NCI-H226 (cell line): ENCODE measurements at places on chromosomes 5 and 9.
A peak's percentile ranks its signal among the peaks of the same experiment; 100 is the strongest.

DNA sequence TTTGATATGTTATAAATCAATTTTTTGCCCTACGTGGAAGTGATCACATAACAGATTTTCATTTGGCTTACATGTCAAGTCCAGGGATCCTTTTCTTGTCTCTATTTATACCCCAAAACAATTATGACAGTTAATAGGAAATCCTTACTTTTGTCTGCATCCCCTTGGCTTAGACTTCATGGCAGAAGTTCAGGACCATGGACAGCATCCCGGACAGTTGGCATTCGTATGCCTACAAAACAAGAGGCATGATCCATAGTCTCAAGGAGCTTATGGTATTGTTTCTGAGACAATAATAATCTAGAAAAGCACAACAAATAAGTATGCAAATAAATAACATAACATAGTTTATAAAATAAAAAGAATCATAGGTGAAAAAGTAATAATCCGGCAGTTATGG lies 214.3 kb upstream of the GRIA1 start:
- no peak for DNase-seq

- DNase-seq, result no peak
Observed at GRCh38 chr5:3680821-3681220, 85.2 kb downstream of the IRX1 start.

DNA sequence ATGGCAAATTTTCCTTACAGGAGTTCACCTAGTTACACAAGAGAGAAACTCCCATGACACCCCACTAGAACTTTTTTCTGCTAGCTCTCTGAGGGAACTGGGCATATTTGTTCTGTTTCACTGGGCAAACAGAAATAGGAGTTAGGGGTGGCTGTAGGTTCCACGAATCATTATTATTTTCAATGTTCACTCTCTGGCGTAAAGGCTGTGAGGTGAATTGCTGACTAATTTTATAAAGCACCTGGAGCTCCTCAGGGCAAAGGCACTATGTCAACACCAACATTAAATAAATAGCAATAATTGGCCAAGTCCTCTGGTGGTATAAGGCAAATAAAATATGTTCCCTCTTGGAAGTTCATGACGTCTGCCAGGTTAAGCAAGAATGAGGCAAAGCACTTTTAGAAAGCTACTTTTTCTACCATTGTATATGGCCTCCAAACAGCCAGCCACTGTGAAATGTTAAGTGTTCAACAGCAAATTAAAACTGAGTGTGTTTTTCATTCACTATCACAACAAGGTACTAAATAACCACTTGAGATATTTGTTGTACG lies 344.6 kb downstream of the PDE4D start:
- DNase-seq, result no peak

DNA sequence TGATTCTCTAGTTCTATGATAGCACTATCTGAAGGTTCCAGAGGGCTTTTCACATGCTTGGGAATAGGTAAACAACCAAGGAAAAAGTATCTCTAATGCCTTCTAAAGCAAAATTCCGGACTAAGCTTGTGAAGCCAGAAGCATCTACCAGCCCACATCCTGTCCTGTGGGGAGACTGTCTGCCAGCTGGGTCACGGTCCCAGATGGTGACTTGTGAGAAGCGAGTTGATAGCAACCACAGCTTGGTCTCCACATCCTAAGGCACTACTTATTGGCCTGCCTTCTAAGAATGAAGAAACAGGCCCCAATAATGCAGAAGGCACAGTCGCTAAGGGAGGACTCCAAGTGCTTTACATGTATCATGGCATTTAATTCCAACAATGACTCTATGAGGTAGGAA lies 184.1 kb upstream of the ADRA1B start:
- DNase-seq, result no peak

DNA sequence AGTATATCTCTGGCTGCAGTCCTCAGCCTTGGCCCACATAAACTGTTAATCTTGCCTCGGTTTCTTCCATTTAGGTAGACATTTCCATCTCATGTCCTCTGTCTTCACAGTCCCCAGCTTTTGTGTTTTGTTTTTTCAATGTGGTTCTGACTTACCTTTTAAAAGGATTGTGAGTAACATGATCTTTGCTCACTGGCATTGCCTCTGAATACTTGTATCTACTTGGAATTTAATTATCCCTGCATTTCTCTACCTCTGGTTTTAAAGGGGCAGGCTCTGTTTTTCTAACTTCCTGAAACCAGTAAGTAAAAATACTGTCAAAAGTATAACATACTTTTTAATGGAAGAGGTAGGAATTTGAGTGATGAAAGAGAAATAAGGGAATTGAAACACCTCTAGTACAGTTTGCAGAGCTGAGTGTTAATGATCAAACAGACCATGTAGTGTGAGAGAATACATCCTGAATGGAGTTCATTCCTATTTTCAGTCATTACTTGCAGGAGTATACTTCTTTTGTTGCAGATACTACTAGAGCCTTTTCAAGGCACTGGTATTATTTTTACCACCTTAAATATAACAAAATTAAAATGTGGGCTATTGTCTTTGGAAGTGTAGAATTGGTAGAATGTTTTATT lies 62.6 kb downstream of the MTREX start:
- no peak for DNase-seq

- DNase-seq, result peak; percentile 56
Observed at GRCh38 chr9:31776471-31776870, 608.0 kb upstream of the ACO1 start.

- DNase-seq, result no peak
Observed at GRCh38 chr9:27654629-27655285, 81.5 kb upstream of the C9orf72 start.

DNA sequence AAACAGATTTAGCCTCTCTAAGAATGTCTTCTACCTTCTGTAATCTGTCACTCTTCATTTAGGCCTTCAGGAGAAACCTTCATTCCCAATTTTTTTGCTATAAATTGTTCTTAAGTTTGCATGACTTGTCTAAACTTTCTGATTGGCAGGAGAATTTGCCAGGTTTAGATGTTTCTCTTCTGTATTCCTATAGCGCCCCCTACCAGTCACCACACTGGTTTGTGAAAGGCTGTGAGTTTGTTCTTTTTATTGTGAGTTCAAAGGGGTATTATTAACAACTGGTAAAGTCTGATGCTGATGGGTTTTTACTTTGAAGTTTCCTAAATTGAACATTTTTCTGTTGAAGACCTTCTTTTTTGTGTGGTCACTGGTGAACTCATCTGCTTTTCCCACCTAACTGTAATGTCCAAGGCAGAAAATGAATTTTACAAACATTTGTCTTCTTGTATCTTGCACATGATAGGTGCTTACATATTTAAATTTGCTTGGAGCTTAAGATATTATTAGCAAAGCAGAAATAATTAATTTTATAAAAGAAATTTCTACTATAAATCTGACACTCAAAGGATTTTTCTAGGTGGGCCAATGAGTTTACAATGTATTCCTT lies 18.4 kb upstream of the F2RL2 start:
- peak; percentile 35 for DNase-seq

DNA sequence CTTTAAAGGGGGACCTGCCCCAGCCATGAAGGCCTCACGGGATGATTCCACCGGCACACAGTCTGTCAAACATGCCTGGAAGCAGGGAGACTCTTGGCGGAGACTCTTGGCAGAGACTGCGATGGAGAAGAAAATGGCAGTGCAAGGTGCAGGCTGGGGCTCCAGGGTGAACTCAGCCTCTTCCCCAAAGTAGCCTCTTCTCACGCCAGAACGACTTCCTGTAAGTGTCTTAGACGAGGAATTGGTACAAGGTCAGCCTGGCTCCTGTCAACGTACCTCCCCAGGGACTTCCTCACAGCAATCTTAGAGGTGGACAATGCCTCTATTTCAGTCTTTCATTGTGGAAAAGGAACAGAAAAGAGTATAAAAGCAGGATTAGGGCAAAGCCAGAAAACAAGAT lies 109.3 kb downstream of the UGCG start:
- no peak for DNase-seq

- no peak for DNase-seq
Observed at GRCh38 chr9:113973226-113973625, 97.1 kb downstream of the ZNF618 start.

- no peak for DNase-seq
Observed at GRCh38 chr5:133341296-133341695, 271.0 kb downstream of the FSTL4 start.

- no peak for DNase-seq
Observed at GRCh38 chr9:1881708-1882295, 133.3 kb upstream of the SMARCA2 start.

- DNase-seq, result no peak
Observed at GRCh38 chr5:104443706-104444105, 881.1 kb upstream of the NUDT12 start.

- no peak for DNase-seq
Observed at GRCh38 chr9:129183495-129184218, 5.6 kb upstream of the IER5L start.

GRCh38 chr9:99199938-99200539 lies 21.7 kb downstream of the ALG2 start:
- no peak for DNase-seq

GRCh38 chr9:115525111-115526058 lies 407.4 kb upstream of the TNC start:
- DNase-seq, result no peak

DNA sequence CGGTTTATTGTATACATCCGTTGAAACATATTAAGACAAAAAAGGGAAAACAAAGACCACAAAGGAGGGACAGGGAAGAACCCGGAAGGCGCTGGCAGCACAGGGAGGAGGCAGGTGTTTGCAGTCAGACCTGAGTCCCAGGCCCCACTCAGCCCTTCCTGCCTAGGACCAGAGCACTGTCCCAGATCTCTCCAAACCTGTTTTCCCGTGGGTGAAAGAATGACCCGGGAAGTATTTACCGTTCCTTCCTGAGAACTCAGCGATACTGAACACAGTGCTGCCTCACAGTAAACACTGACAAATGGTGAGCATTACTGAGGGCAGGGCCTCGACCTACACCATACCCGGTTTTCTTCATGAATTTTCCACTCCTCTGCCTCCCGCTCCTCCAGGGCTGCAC lies 1.2 kb downstream of the ABO start:
- DNase-seq, result no peak
